ENCODE measurements at places on chromosomes 7 and 10.
A peak's percentile ranks its signal among the peaks of the same experiment; 100 is the strongest.

DNA sequence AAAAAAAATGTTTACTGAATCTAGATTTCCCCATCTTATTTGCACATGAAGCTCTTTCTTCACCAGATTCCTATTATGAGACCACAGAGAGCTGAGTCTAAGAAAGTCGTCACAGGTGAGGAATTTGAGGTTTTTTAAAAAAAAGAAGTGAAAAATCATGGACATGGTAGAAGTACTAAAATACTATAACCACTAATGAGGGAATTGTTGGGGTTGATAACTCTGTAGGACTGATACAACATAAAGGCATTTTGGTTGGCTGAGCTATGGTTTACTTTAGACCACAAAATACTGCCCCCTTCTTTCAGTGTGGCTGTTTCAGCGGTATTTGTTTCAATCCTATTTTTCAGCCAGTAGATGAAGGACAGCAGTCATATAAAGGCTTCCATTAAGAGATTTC, 1111.3 kb downstream of the TYW1 start:
- DNase-seq = no peak

DNA sequence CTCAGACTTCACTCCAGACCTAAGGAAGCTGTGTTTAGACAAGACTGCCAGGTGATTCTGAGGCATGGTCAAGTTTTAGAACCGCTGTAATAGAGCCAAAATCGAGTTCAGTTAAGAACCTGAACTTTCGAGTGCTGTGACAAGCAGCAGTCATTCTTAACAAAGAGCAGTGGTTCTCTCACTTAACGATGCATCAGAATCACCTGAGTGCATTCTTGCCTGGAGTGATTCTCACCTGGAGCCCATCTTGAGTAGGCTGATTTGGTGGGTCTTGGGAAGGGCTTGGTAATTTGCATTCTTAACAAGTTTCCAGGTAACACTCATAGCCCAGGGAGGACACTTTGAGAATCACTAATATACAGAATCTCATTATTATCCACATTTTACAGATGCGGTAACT, 44.7 kb downstream of the PLXNA4 start:
- DNase-seq = no peak

GRCh38 chr7:70542750-70543376, 589.1 kb upstream of the GALNT17 start:
- no peak for DNase-seq

DNA sequence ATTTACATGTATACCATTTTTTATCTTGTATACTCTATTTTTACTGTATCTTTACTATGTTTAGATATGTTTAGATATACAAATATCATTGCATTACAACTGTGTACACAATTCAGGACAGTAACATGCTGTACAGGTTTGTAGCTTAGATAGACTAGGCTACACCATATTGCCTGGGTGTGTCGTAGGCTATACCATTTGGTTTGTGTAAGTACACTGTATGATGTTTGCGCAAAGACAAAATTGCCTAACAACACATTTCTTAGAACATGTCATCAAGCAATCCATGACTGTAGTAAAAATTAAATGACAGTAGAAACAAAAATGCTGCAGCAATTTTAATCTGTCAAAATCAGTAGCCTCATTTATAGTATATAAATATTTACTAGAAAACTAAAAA, 812.2 kb downstream of the GRM8 start:
- no peak for DNase-seq

GRCh38 chr10:49407151-49407550, 11.3 kb upstream of the DRGX start:
- no peak for DNase-seq

DNA sequence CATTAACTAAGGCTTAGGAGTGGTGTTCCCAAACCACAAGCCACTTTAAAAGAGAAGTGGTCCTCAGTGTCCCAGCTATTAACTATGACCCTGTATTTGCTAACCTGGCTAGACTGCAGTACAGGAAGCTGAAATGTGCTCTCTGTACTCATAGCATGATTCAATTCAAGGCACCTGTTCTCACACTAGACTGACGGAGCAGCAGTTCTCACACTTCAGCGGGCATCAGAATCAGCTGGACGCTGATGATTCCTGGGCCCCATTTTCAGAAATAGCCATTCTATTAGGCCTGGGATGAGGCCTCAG, 24.5 kb upstream of the MSRB2 start:
- no peak for DNase-seq

GRCh38 chr10:131398166-131398565, 86.6 kb upstream of the TCERG1L start:
- DNase-seq = no peak

GRCh38 chr7:37930226-37930948, 9.9 kb downstream of the EPDR1 start:
- peak; percentile 10 for DNase-seq

- DNase-seq = no peak
These were observed 207.8 kb upstream of the MGMT start for GRCh38 chr10:129259128-129259815.

GRCh38 chr7:107596881-107597581, 17.0 kb downstream of the BCAP29 start:
- DNase-seq = no peak

GRCh38 chr10:59937720-59938119, 31.4 kb upstream of the CCDC6 start:
- DNase-seq = no peak

GRCh38 chr10:113983552-113983951, 60.1 kb upstream of the ADRB1 start:
- DNase-seq = no peak

DNA sequence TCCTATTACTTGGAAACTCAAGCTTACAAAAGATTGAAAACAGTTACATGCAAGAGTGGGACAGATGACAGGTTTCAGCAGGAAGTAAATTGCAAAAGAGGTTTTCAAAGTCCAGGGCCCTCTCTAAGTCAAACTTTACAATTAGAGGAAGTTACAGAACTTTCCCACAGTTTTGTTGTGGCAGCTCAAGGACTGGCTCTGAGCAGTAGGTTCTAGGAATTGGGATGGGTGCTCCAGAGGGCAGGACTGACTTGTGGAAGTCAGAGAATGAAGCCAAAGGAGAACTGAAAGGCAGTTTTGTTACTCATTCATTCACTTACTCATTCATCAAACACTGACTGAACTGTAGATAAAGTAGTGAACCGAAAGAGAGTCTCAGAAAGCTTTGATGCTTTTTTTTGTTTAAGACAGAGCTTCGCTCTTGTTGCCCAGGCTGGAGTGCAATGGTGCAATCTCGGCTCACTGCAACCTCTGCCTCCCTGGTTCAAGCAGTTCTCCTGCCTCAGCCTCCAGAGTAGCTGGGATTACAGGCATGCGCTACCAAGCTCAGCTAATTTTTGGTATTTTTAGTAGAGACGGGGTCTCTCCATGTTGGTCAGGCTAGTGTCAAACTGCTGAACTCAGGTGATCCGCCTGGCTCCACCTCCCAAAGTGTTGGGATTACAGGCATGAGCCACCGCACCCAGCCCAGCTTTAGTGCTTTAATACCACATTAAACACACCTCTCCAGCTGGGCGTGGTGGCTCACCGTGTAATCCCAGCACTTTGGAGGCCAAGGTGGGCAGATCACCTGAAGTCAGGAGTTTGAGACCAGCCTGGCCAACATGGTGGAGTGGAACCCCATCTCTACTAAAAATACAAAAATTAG, 66.8 kb upstream of the CCNJ start:
- DNase-seq = no peak

- DNase-seq = no peak
These were observed 85.3 kb upstream of the RPA3 start for GRCh38 chr7:7803715-7804178.

DNA sequence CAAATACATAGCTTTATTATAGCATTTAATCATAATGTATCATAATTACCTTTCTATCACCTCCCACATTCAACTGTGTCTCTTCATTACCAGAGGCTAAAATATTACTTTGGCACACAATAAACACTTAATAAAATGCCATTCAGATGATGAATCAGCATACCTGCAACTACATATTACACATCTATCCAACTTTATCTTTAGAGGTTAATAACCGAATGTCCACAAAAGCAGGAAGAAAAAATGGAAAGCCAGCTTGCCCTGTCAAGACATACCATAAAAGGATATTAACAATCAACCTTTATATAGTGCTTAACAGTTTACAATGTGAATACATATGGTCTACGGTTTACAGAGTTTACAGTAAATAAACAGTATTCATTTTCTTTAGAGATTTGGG, 12.7 kb downstream of the CACUL1 start:
- DNase-seq = no peak

DNA sequence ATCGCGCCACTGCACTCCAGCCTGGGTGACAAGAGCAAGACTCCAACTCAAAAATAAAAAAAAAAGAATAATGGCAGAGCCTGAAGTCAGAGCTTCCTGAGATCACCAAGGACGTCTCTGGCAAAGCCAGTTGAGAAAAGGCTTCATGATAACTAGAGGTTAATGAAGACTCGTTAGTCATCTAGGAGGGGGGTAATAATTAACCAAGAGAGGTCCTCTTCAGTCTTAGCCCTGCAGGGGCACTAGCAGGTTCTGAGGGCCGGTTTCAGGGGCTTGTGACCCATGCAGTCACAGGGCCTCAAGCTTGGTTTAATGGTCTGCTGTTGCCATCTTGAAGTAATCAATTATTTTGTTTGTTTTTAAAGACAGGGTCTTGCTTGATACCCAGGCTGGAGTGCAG, 28.6 kb upstream of the PROSER2 start:
- no peak for DNase-seq

DNA sequence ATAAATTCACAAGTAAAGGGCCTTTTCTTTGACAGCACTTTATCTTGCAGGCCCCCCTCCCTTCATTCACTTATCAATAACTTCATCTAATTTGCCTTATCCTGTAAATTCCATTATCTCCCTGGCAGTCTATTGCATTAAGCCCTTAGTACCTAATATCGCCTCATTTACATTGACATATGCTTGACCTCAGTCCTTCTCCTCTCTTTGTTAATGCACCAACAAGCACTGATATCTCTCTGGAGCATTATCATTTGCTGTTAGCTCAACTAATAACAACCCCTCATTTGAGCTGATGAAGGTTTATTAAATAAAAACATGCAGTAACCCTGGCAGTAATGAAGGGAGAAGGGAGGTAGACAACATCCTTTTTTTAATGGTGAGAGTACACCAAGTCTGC, 46.8 kb downstream of the EXOC4 start:
- no peak for DNase-seq

- no peak for DNase-seq
These were observed 20.6 kb upstream of the ARHGAP12 start for GRCh38 chr10:31949266-31949665.

- DNase-seq = no peak
These were observed 22.2 kb downstream of the AHR start for GRCh38 chr7:17320657-17321056.

GRCh38 chr10:88896372-88896993, 16.4 kb downstream of the STAMBPL1 start:
- no peak for DNase-seq

DNA sequence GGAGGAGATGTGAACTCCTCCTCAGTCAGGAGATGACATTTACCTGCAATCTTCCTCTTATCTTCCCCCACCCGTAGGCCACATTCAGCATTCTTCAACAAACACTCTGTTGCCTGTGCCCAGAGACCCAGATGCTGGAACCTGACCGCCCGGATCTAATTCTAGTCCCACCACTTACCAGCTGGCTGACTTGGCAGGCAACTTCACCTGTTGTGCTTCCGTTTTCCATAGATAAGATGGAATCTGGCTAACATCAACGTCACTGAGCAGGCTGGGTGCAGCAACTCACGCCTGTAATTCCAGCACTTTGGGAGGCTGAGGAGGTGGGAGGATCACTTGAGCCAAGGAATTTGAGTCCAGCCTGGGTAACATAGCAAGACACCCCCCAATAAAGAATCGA, 21.3 kb upstream of the FXYD4 start:
- DNase-seq = no peak

- no peak for DNase-seq
These were observed 48.6 kb downstream of the CUL2 start for GRCh38 chr10:35041502-35041879.

GRCh38 chr10:1141701-1142100, 85.5 kb downstream of the WDR37 start:
- DNase-seq = no peak

GRCh38 chr7:31432176-31432575, 81.7 kb upstream of the ITPRID1 start:
- DNase-seq = no peak

GRCh38 chr10:122255509-122256301, 15.4 kb upstream of the BTBD16 start:
- DNase-seq = no peak

DNA sequence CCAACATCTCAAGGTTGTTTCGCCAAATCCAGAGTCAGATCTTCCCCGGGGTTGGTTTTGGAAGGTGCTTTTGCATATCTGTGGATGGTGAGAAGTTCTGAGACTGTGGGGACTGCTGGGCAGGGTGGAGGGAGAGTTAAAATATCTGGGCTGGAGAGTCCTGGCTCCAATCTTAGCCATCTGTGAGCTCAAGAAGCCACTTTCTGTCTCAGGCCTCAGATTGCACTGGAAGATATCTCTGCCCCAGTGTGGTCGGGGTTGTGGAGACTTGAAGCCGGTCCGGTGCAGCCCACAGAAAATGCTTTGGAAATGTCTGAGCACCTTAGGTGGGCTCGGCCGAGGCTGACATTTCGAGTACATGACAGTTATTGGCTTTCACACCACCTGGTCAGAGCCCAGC, 72.2 kb upstream of the SFMBT2 start:
- no peak for DNase-seq

GRCh38 chr7:83769407-83769806, 120.5 kb upstream of the SEMA3E start:
- DNase-seq = no peak

DNA sequence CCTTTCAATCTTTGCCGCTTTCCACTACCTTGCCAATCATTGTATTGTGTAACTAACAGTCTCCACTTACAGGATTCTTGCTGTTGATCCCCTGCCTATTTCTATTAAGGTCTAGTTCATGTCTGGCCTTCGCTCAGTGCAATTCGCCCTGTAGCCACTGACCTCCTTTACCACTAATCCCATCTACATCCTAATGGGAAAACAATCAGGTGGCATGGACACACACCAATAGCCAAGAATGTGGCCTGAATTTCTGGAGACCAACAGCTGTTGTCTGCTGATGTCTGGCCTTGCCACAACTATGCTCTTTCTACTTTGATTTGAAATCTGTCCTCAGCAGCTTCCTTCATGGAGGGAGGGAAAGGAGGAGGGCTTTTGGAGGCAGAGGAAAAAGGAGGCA, 546.2 kb downstream of the SORCS3 start:
- no peak for DNase-seq

DNA sequence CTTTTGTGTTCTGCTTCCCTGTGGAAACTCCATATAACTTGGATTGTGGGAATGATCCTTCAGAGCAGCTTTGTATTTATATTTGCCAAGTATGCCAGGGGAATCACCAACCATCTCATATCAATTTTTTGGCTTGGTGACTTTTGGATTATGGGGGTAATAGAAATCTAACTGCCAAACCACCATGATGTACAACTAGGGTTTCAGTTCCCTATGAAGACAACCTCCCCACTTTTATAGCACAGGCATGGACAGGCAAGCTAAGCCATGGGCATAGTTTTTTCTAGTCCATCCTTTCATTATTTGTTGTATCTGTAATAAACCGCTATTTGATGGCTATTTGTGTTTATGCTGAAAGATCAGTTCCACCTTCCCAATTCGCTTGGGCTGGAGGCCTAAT, 17.7 kb downstream of the NPY start:
- DNase-seq = no peak

All from thyroid gland (tissue), 4 donors.